ENCODE measurements at places on chromosomes 2 and 18.

DNA sequence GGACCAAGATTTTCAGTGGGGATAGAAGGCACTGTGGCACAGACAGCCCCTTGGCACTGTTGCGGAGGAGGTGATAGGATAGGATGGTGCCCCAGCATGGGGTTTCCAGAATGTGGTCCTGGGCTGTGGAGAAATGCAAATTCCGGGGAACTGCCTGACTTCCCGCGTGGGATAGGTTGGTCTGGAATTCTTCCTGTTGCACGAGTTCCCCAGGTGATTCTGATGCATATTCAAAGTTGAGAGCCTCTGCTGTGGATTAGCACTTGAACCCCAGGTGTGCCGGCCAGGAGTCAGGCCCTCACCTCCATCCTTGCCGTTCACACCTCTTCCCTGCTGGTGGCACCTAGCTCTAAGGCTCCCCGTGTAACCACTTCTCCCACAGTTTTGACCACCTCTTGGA lies 15.5 kb downstream of the NCK2 start:
- DNase-seq: no peak

DNA sequence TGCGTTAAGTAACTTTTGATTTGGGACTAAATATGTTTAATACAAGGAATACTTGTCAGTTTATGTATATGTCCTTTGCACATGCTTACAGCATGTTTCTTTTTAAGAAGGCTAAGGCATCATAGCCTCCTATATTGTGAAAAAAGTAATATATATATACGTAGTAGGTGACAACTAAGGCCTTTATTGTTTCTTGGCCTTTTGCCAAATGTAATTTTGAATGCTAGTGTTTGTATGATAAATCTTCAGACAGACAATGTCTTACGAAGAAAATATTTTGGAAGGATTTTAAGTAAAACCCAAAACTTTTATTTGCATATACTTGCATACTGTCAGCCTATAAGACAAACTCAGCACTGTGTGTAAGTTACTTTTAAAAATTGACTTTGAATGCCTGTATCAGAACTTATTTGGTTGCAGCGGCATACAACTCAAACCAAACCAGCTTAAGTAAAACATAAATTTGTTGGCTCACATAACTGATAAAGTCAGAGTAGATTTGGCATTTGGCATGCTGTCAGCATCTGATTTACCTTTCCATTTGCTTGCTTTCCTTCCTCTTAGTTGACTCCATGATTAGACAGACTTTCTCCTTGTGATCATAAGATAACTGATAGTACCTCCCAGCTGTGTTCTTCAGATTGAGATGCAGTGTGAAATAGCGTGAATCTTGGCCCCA lies 24.4 kb downstream of the UBE2E3 start:
- no peak for DNase-seq

GRCh38 chr18:67183398-67183797 lies 333.1 kb downstream of the DSEL start:
- no peak for DNase-seq

DNA sequence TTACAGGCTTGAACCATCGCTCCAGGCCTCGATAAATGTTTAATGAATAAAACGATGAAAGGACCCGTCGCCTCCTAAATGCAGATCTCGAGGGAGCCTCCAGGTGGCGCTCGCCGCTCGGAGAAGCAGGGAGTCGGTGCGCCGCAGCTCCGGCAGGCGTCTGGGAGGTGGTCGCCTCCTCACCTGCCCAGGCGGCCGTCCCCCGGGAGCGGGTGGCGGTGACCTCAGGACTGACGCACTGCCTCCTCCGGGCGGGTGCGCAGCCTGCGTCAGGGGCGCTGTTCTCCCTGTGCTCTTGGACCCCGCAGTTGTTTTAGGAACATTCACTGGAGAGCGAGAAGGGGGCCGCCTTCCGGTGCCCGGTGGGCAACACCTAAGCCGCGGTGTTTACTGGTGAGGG lies 38.6 kb upstream of the POLE4 start:
- DNase-seq: peak; percentile 89

DNA sequence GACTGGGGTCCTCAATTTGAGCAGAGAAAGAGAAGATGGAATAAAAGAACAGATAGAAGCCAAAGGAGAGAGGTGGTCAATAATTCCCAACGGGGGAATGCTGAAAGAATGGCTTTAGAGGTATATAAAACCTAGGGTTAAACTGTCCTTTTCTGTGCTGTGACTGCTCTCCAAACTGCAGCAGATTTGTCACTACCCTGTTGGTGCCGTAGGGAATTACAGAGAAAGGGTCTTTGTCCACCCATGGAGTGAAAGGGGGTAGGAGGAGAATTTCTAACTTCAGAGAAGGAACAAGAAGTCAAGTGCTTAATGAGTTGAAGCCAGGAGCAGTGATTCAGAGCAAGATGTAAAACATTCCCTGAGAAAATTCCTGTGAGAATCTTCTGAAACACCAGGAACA lies 486.5 kb downstream of the NUP35 start:
- DNase-seq: no peak

- DNase-seq: no peak
Measured at GRCh38 chr2:96326564-96326963, 1.4 kb downstream of the ITPRIPL1 start.

Measured in posterior vena cava (tissue), 2 donors.